NCI-H187 treated with DMSO at 0.1 percent for 48 hours (cell line): ENCODE measurements at places on chromosomes 2 and 18.

GRCh38 chr2:201580486-201580885 lies 62.8 kb downstream of the TMEM237 start:
- no peak for DNase-seq

GRCh38 chr2:168910330-168910729 lies 9.2 kb downstream of the G6PC2 start:
- no peak for DNase-seq

DNA sequence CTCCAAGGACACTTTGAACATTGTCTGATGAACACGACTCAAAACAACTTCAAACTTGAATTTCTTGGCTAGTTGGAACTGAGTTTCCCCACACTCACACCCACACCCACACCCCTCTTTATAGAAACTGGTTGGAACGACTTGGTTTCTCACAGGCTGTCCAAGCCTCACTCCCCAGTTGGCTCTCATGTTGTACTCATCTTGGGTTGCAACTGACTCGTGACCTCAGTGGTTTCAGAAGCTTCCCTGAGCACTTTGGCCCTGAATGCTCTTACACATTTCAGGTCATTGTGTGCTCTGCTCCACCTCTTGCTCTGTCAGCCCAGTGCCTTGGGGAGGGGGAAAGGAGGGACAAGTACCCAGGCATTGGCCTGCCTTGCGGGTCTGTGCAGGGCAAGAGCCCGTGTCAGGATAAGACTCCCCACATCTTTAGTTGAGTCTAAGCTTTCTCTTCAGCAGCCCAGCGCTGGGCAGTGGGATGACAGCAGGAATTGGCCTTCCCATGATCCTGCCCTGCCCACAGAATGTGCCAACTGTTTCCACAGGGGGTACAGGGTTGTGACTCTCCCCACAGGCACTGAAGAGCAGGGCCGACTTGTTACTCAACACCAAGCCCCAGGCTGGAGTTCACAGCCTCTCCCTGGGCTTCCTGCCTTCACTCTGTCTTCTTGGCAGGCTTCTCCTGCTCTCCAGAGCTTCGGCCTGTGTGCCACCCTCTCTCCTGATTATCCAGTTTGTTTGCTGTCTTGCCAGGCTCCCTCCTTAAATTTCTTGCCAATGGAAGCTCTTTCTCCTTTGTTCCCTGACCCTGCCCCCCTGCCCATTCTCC lies 104.6 kb downstream of the RTN4 start:
- no peak for DNase-seq

DNA sequence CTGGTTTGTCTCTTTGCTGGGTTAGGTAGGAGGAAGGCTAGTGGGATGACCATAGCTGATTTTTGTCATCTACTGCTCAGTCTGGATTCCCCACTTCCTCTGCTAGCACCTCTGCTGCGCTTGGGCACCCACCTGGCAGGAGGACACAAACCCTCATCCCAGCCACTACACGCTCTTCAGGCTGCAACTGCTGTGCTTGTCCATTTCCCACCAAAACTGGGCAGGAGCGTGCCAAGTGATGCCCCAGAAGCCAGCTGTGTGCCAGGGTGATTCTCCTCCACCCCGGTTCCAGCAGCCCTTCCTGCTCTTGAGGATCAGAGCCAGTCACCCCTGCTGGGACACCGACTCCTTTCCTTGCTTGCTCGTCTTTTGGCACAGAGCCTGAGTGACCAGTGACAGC lies 15.7 kb upstream of the PER2 start:
- DNase-seq, result no peak

GRCh38 chr18:12520442-12520992 lies 112.8 kb downstream of the PRELID3A start:
- DNase-seq, result no peak

DNA sequence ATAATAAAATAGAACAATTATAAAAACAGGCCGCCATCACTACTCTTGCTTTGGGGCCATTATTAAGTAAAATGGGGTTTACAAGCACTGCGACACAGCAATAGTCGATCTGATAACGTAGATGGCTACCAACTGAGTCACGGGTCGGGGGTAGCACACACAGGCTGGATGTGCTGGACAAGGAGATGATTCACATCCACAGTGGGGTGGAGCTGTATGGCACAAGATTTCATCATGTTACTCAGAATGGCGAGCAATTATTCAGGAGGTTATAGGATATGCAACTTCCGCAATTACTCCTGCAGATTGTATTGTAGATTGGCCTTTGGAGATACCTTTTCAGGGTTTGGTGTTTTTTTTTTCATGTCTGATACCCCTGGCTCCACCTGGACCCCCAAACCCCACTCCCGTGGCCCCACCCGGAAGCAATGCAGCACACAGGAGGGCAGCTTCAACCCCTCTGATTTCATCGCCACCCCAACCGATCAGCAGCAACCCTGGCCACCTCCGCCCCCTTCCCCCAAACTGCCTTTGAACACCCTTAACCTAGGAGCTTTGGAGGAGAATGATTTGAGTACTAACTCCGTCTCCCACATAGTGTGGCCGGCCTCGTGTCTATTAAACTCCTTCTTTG lies 21.4 kb upstream of the MLPH start:
- DNase-seq, result no peak

DNA sequence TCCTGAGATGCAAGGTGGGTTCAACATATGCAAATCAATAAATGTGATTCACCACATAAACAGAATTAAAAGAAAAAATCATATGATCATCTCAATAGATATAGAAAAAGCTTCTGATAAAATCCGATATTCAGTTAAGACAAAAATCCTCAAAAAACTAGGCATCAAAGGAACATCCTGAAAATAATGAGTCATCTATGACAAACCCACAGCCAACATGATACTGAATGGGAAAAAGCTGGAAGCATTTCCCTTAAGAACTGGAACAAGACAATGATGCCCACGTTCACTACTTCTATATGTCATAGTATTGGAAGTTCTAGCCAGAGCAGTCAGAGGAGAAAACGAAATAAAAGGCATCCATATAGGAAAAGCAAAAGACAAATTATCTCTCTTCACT lies 80.4 kb downstream of the MYO3B start:
- DNase-seq, result no peak

DNA sequence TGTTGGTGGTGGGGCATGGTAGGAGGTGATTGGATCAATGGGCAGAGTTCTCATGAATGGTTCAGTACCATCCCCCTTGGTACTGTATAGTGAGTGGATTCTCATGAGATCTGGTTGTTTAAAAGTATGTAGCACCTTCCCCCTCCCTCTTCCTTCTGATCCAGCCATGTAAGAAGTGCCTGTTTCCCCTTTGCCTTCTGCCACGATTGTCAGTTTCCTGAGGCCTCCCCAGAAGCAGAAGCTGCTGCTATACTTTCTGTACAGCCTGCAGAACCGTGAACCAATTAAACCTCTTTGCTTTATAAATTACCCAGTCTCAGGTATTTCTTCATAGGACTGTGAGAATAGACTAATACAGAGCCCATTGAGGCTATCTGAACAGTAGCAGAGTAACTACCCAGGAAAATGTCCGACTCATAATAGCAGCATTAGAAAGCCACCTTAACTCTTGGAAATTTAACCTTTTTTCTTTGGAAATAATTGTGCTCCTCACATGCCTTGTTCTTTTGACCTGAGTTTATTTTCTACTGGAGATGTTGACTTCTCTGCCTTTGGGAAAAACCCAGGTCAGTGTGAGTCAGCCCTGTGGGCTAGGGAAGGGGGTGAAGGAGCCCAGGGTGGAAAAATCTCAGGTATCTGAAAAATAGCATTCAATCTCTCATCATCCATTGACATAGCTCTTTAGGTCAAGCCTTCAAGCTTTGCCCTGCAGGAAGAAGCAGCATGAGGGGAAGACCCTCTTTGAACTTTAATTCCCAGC lies 18.1 kb downstream of the CYP1B1 start:
- DNase-seq, result no peak

GRCh38 chr18:55387139-55387984 lies 200.6 kb downstream of the TCF4 start:
- no peak for DNase-seq

DNA sequence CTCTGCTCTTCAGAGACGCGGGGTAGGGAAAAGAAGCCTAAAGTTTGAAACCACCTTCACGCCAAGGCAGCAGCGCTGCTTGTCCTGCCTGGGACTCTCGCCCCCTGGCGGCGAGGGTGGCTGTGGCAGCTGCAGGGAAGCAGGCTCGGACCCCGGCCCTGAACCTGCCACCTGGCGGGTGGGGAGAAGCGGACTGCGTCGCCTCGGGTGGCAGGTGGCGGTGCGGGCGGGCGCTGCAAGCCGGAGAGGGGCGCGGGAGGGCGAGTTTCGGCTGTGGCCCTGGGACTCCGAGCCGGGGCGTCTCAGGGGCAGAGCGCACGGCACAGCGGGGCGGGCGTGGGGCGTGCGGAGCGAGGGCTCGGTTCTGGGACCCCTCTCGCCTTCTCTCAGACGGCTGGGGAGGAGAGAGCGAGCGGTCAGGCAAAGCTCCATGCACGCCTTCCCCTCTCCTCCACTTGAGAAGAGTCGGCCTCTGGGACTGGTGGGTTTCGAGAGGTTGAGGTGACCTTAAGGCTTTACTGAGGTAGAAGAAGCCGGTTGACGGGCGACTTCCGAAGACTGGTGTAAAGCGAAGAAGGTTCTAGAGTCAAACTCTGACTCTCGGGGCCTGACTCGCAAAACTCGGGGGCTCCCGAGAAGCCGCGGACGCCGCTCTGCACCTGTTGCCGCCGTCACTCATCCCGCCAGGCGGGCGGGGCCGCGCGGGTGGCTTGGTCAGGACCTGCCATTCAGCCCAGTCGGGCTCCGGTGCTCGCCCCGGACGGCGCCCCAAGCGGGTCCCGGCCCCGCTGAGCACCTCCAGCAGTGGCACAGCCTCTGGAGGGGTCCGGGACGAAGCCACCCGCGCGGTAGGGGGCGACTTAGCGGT lies 1.1 kb upstream of the BOLL start:
- DNase-seq, result no peak

DNA sequence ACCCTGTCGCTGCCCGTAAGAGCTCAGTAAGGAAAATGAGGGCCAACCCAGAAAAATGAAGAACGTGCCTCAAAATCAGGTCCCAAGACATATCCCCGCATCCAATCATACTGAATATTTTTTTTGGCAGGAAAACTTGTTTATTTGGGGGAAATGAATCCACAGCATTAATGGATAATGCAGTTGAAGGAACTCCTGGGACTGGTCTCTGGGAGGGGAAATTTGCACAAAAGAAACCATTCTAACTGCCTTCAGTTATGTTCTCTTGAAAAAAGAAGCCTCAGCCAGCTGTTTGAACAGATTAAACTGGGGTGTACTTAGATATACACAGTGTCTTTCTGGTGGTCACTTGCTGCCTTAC lies 61.3 kb downstream of the SPRED2 start:
- DNase-seq, result no peak

GRCh38 chr2:120441744-120442471 lies 96.0 kb downstream of the INHBB start:
- no peak for DNase-seq

DNA sequence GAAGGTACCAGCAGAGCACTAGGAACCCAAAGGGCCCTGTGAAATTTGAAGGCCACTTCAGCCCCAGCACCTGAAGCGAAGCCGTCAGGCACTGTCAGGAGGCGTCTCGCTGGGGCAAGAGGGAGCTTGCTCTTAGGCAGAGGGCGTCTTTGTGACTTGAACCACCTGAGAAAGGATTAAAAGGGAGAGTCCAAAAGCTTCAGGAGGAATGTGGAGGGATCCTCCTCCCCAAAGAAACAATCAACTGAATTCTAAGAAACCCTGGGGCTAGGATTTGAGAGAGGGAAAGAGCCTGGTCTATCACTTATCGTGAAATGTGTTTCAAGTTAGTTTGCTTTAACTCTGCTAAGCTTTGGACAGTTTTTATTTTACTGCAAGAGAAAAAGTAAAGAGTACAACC lies 324.9 kb upstream of the SOX11 start:
- DNase-seq, result no peak

DNA sequence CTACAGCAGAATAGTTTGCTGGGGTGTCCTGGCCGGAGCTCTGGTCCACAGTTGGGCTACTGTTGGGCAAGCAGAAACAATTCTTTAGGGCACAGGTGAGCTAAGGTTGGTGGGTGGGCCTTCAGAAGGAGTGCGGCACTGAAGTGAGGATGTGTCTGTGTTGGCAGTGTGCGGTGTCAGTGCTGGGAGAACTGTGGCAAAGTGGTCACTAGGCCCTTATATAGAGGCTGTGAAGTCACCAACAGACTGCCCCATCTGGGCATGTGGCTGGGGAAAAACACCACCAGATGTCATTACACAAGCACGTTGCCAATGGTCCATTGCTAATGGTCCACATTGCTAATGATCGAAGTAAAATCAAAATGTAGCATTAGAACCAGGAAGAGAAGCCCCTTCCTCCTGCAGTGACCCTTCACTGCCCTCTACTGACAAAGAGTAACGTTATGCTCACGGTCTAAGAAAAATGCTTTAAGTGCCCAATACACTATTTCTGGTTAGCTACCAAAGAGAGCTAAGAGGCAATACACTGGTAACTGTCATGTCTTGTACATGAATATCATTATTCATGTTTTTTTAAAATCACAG lies 21.3 kb downstream of the SCN1A start:
- DNase-seq, result no peak

- no peak for DNase-seq
Measured at GRCh38 chr2:86747711-86748639, 27.9 kb downstream of the RMND5A start.

DNA sequence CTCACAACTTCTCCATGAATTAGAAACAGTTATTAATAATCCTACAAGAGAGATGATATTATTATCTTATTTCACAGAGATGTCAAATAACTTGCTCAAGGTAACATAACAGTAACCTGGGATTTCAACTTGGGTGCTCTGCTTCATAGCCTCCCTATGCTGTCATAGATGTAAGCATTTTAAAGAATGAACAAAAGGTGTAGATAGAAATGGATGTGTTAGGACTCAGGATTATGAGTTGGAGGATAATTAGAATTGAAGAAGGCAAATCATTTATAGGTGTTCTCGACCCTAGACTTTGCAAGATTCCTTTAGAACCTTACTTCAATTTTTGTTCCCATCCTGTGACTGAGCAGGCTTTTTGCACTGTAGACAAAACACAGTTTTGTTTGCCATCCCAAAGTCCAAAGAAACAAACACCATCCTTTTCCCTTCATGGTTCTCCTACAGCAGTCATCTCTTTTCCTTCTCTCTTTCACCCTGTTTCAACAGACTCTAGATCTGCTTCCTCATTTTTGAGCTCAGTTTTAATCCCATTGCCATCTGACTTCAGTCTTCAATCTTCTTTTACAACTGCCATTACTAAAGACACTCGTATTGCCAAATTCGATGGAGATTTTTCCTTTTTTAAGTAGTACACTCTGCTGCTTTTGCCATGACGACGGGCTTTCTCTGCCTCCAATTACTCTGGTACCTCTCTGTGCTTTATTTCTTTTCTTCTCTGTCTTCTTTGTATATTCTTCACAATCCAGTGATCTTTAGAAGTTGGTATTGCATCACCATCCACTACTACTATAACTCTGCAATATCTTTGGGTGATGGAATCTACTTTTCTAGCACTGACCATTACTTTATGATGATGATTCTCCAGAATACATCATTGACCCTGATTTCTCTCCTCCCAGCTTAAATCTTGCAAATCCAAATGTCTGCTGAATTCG lies 4.5 kb downstream of the HNMT start:
- no peak for DNase-seq

GRCh38 chr2:84971510-84972206 lies 697 bp downstream of the KCMF1 start:
- DNase-seq, result no peak
